ENCODE measurements at places on chromosomes 2 and 18.

DNA sequence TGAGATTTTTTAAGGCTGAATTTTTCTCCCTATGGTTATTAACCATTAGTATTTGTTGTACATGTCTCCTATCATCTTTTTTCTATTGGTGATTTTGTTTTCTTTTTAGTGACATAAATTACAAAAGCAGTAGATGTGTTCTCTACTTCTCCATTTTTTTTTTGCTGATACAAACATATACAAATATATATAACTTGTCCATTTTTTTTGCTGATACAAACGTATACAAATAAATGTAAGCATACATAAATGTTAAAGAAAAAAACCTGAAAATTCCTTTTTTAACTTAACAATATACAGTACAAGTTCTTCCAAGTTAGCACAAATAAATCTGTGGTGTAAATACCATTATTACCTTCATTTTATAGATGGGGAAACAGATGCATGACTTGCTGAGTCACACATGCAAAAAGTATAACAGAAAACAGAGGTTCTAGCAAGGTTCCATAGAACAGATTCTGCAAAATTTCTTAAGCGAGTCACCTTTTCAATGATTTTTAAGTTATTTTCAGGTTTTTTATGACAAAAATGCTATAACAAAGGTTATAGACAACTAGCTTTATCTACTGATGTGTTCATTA is 2.1 kb downstream of the MSGN1 start:
- DNase-seq, result no peak

DNA sequence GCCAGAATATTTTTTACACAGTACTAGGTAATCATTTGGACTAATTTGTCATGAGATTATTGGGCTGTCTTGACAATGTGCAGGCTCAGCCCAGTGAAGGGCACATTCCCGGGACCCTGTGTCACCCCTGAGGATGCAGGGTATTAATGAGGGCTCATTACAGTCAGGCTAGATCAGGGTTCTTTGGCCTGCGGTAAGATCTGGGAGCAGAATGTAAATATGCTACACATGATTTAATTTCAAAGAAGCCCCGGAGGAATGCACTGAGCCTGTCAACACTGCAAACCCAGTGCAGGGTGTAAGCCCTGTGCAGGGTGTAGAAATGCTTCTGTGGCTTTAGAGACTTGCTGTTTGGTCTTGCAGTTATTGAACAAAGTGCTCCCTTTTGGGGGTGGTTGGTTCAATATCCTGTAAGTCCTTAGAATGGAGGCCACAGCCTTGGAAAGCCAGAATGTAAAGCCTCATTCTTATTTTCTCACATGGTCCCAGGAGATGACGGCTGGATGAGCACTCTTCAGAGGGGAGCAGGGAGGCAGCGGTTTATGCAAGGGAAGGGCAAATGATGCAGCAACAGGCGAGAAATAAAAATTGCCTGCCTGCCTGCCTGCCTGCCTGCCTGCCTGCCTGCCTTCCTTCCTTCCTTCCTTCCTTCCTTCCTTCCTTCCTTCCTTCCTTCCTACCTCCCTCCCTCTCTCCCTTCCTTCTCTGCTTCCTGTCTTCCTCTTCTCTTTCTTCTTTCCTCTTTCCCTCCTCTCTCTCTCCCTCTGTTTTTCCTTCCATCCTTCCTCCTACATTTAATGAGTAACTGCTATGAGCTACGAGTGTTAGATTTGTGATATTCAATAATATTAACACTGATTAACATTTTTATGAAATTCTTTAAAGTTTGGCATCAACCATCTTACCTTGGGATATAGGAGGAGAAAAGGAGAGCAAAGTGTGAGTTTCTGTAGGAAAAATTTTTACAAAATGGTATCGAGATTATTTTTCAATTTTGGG is 148.8 kb downstream of the VAPA start:
- no peak for DNase-seq

- no peak for DNase-seq
These were observed 18.1 kb downstream of the TIMM21 start for GRCh38 chr18:74166386-74166785.

DNA sequence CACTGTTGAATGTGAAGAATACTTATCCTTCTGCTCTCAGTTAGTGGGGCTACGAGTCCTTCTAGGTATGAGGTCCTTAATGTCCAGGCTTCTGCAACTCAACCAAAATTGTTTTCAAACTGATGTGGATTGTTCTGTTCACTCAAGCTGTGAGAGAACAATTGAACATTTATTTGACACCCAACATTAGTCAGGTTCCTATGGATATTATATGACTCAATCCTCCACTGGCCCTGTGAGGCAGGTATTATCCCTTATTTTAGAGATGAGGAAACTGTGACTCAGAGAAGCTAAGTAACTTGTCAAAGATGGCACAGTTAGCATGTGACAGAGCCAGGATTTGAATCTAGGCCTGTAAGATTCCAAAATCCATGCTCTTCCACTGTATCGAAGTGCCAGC is 1.2 kb upstream of the LYG2 start:
- DNase-seq, result no peak

DNA sequence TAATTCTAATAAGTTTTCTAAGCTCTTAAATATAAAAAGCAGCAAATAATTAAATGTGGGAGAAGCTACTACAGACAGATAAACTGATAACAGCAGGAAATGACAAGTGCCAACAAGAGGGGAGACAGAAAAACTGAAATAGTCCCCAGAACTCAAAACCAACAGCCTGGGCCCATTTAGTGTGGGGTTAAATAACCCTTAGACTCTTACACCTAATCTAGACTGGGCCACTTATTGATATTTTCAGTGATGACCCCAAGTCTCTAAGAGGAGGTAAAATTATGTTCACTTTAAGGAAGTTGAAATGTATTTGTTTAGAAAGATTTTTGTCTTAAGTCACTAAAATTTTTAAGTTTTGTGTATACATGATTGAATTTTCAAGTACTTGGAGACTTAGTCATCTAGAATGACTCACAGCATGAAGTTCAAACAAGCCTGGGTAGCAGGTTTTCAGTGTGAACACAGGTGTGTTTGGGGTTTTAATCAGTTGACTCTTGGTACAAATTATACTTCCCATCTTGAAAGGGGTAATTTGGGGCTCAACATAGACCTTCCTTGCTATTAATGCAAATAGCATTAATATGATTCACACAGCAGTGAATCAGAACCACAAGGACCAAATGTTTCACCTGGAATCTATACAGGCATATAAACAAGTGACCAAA is 54.9 kb upstream of the MYO3B start:
- DNase-seq, result no peak

DNA sequence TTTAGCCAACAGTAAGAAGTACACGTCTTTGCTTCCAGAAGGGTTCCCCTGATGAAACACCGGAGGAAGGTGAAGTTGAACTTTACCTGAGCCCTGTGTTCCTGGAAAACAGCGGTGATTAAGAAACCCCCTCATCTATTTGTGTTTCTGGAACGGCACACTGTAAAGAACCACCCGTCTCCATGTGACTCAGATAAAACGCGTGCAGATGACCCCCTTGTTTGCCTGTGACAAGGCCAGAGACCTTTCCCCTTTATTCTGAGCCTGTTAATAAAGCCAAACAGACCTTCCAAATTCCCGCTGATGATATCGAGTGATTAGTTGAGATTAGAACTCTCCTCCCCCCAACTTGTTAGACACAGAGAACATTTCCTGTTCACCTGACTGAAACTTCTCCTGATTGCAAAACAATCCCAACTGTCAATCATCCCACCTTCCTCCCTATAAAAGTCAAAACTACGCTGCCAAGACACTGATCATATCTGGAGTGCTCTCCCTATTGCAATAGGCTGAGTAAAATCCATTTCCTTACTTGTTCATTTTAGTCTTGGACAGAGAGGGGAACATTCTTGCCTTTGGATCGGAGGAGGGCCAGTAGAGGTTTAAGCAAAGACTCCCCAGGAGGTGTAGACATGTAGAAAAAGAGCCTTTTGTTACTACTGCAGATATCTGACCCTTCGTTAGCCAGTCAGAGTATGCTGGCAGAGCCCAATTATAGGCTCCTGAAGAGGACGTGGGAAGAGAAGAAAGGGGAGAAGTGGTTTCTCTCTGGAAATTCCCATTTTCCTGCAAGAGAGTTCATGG is 914 bp upstream of the IWS1 start:
- peak; percentile 15 for DNase-seq

DNA sequence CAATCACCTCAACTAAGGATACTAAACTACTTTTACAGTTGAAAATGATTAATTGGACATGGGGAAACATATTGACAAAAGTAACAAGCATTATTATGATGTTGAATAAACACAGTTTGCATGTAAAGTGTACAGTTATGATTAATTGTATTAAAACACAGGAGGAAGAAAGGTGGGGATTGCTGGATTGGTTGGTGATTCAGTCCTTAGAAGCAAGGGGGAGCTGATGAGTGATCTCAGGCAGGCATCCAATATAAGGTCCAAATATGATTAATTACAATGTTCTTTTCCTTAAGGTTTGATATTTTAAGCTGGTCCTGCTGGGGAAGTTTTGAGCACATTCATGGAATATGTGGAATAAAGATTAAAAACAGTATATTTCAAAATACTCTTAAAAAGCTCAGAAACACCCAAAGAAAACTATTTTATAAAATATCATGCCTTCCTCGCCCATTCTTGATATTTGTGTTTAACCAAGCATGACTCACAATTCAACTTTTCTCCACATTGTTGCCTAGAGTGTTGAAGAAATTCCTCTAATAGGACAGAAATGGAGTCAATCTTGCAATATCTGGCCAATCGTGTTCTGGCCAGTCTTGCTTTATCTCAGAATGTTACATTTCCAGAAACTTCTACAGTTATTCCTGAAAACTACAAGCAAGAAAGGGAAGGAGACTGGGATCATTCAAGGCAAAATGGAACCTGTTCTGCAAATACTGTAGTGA is 268.2 kb downstream of the RPIA start:
- DNase-seq, result no peak

DNA sequence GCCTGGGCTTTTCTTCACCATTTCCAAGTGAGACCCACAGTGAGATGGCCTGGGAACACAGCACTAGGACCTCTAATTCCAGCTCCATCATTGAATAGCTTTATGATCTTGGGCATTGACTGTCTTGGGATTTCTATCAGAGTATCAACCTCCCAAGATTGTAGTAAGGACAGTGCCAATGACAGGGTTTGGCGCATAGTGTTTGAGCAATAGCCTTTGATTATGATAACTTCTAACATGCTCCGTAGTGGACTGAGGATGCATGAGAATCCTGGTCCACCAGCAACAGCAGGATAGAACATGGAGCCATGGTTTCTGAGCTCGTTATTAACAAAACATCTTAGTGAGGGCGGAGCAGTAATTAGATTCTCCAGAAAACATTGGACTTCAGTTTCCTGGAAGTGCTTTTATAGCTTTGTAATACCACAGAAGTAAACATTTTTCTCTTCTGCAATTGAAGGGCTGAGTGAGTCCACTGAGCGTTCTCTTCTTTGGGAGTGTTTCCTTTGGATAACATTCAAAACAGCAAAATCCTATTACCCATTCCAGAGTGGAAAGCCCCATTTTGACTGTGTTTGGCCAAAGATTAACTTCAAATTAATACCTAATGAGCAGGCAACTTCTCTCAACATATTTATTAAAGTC is 63.7 kb downstream of the IL1R2 start:
- no peak for DNase-seq

DNA sequence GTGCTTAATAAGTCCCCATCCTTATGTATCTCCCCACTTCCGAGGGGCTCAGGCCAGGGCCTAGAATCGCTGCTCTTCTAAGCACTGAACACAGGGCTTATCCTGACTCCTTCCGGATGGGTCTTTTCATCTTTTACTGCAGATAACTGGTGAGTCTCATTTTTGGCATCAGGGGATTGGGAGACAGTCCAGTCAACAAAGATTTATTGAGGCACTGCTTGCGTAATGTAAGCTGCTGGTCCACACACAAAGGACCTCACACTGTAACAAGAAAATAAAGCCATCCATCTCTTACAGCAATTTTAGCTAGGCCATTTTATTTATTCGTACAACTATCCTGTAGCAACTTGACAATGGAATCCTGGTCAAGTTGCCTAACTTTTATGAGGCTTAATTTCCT is 600.5 kb downstream of the CNTNAP5 start:
- DNase-seq, result no peak

- no peak for DNase-seq
These were observed 731.1 kb downstream of the RNF144A start for GRCh38 chr2:7648221-7648795.

- DNase-seq, result no peak
These were observed 29.2 kb downstream of the WIPF1 start for GRCh38 chr2:174568425-174568824.

- DNase-seq, result no peak
These were observed 81.2 kb downstream of the GBX2 start for GRCh38 chr2:236086971-236087465.

- DNase-seq, result no peak
These were observed 1.5 kb downstream of the HES6 start for GRCh38 chr2:238238311-238238765.

- no peak for DNase-seq
These were observed 839.4 kb upstream of the VRK2 start for GRCh38 chr2:57207191-57207590.

- DNase-seq, result no peak
These were observed 71.2 kb downstream of the SLC9A4 start for GRCh38 chr2:102544182-102544581.

GRCh38 chr2:95264624-95265023 is 9.6 kb upstream of the PROM2 start:
- no peak for DNase-seq

DNA sequence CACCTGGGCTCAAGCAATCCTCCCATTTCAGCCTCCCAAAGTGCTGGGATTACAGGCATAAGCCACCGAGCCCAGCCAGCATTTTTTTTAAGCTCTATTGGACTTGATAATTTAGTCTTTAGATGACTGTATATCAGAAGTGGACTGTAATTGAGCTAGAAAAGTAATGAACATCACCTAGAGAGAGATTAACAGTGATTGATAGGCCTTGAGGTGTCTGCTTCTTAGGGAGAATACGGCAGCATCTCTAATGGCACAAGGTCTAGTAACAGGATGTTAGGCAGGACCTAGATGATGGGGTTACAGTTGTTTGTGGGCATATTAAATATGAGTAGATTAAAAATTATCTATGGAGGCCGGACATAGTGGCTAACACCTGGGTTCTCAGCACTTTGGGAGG is 17.7 kb upstream of the UGGT1 start:
- no peak for DNase-seq

- no peak for DNase-seq
These were observed 28.0 kb upstream of the DDX18 start for GRCh38 chr2:117786520-117786919.
